ENCODE measurements at places on chromosomes 5 and 9.

DNA sequence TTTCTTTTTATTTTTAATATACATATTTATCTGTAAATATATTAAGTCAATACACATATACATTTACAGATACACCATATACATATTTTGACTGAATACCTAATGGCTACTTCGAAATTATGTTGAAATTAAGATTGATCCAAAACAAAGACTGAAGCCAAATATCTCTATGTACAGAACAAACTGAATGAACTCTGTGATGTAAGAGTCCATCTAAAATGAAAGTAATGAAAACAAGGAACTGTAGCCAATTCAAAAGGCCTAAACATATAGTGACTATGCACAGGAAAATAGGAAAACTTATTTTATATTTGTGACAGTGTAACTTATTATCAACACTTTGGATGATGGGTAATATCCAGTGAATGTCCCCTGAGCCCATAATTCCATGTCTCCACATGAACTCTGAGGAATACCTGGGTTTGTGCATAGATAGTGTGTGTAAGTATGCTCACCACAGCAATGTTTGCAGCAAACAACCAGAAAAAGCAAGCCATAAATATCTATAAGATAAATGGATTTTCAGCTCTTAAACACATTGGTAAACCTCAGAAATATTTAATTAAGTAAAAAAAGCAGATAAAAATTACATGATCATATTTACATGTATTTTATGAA, 517.2 kb upstream of the CDH6 start:
- no peak for DNase-seq

GRCh38 chr9:21016701-21017491, 14.5 kb downstream of the HACD4 start:
- no peak for DNase-seq

- no peak for DNase-seq
Observed at GRCh38 chr9:79637177-79637925, 65.6 kb downstream of the TLE4 start.

DNA sequence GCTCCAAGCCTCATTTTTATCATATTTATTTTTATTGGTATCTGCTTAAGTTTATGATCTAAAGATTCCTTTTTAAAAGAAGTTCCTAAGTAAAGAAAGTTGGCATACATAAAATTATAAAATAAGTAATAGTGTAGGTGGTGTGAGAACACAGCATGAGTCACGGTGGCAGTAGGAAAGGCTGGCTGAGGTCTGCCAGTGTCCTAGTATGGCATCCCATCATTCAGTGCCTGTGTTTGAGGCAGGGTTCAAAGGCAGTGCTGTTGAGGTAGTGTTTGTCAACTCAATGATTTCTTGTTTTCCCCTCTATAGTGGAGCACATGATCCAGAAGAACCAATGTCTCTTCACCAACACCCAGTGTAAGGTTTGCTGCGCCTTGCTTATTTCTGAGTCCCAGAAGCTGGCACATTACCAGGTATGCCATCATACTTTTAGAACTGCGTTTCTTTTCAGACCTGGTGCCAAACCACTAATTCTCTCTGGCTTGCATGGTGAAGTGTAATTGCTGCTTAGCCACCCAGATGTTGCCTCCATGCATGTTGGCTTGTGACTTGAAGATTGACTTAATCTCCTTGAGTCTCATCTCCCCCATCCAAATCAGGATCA, 18.4 kb downstream of the ZNF346 start:
- DNase-seq: no peak

GRCh38 chr5:82091617-82092016, 119.8 kb downstream of the ATG10 start:
- no peak for DNase-seq

DNA sequence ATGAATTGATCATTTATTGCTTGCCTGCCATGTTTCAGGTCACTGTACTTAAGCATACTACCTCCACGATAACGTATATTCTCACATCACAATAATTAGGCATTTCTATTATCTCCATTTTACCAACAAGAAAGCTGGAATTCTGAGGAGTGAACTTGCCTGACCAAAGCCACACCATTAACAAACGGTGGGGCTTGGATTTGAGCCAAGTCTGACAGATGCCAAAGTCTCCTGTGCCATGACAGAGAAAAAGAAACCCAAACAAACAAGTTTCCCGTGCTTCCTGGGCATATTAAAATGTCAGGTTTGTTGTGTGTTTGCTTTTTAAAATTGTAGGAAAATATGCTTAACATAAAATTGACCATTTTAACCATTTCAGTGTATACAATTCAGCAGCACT, 40.8 kb upstream of the KCNV2 start:
- DNase-seq: no peak

DNA sequence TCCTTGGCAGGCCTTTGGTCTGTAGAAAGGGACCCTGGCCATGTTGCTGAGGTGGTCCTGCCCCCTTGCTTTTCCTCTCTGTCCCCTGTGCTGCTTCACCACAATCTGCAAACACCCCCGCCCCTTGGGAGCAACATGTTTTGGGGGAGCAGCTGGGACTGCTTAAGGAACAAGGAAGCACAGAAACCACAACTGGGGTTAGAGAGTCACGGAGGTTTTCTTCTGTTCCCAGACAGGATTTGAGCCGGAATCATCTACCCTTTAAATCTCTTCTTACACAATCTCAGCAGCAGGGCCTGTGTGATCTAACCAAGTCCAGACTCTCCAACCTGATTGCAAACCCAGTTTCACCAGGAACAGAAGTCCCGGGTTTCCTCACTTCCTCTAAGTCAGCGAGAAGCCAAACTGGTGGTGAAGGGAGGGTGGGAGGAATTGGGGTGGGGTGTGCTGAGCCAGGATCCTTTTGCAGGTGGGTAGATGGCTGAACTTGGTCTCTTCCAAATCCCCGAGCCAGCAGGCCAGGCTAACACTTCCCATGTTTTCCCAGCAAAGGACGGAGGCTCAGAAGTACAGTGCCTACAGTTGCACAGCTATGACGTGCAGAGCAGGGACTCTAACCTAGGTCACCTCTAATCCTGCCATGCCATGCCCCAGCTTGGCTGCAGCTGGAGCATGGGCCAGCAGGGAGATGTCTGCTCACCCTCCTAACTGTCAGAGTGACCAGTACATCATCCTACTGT, 25.0 kb downstream of the SH3PXD2B start:
- no peak for DNase-seq

DNA sequence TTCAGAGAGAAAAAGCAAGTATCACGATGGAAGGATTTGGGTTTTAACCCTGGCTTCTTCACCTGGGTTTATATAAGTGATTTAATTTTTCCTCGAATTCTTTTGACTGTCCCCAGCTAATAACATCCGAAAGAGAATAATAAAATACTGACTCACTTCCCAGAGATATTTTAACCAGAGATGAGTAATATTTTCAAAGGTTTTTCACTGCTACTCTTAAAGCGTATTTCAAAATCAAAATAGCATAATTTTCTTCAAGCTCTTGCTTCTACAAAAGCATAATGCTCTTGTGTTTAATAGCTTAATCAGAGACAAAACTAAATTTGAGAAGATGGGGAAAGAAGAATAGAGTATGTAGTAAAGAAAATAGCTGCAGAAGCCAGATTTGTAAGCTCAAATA, 215.2 kb upstream of the PTGER4 start:
- DNase-seq: no peak

DNA sequence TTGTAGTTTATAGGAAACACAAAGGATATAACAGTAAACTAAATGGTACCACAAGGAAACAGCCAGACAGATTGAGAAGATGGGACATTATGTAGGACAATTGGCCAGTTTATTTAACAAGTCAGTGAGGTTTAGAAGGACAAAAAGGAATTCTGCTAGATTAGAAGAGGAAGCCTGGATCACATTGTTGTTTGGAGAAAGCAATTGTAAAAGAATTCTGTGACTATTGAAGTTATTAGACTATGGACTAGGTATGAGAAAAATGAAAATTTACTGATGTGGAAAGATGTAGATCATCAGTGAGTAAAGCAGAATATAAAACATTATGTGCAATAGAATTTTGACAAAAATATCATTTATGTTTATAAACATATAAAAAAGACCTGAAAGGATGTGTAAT, 97.1 kb downstream of the CFAP95 start:
- DNase-seq: no peak

- DNase-seq: no peak
Observed at GRCh38 chr5:132417010-132417439, 47.5 kb downstream of the SLC22A5 start.

DNA sequence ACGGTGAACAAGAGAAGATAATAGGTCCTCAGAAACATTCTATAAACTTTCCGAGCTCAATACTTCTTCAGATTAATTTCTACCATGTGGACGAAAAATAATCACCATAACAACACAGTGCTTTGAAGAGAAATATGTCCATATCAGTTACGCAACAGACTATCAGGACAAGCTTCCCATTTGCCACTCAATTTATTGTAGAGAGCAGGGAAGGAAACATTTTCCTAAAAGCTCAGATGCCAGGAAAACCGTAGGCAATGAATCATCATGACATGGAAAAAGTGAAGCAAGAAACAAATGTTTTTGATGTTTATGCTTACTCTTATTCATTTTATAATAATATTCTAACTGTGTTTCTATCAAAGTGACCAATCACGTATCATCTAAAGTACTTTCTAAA, 87.6 kb downstream of the S1PR3 start:
- no peak for DNase-seq

DNA sequence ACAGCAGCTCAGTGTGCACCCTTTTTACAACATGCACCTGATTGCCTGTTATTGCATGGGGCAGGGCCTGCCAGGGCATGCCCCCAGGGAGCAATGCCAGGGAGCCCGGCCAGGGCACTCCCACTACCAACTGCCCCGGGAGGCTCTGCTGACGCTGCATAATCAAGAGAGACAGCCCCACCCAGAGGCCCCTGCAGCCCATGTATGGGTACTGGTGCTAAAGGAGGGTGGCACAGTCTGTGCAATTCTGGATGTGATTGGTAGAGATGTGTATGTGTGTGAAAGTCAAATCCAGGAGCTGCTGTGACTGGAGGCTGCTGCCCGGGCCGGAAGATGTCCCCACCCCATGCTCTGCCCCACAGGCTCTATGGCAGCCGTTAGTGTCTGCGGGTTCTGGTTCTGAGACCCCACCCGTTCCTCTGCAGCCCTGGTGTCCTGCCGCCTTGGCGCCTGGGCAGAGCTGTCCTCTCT, 3.9 kb upstream of the NEURL1B start:
- DNase-seq: no peak

DNA sequence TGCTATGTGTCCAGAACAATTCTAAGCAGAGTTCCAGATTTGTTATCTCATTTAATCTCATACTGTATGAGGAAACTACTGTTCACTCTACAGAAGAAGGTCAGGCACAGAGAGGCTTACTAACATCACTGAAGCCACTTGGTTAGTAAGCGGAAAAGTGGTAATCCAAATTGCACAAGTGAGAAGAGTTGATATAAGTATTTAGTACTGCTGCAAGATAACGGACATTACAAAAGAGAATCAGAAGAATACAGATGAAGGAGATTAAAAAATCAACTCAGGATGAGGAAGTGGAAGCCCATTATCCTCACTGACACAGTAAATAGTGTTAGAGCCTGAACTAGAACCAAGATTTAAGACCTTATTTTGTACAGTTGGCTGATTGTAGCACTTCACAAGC, 22.3 kb upstream of the TLR4 start:
- no peak for DNase-seq
